ENCODE measurements at places on chromosomes 11 and 22.

GRCh38 chr11:70091638-70092037 is 13.5 kb downstream of the ANO1 start:
- no peak overlapping the region for H3K27ac ChIP-seq
- H3K4me1 ChIP-seq = no peaks in the 10 kb centered on the region
- H3K27me3 ChIP-seq = peaks cover 3% of the 10 kb centered on the region
- no peaks in the 10 kb centered on the region for H3K36me3 ChIP-seq
- no peak for DNase-seq

DNA sequence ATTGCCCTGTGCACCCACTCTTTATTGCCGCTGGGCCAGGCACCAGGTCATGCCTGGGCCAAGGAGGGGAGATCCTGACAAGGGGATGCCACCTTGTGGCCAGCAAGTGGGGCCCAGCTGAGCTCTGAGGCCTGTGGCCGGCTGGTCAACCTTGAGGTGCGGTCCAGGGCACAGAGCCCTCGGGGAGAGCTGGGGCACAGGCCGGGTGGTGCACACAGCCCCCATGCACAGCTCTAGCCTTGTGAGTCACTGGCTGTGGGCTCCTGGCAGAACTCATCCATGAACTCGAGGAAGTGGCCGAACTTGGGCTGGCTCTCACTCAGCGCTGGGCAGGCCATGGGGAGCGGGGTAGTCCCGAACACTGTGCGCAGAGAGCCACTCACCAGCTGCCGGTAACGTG is 94.3 kb downstream of the RNF169 start:
- peaks cover 35% of the 10 kb centered on the region for H3K36me3 ChIP-seq
- no peak overlapping the region for H3K27ac ChIP-seq
- no peaks in the 10 kb centered on the region for H3K27me3 ChIP-seq
- H3K4me3 ChIP-seq = no peak overlapping the region
- peaks cover 4% of the 10 kb centered on the region for H3K4me1 ChIP-seq
- DNase-seq = no peak

DNA sequence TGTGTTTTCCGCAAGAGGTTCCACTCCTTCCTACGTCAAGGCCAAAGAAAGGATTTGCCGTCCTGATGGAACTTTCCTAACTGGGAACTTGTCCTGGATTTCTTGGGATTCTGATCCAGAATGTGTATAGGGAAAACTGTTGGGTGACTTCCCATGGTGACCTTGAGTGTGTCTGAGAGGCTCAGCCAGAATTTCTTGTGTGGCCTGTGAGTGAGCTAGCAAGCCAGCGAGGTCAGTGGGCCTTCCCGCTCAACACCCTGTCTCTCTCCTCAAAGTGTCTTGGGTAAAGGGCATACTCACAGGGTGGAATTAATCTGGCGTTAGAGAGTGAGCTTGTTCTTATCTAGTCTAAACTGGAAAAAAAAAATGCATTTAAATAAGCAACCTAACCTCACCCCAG is 20.4 kb downstream of the ZNRF3 start:
- H3K36me3 ChIP-seq = no peaks in the 10 kb centered on the region
- H3K27ac ChIP-seq = no peak overlapping the region
- peaks cover 12% of the 10 kb centered on the region for H3K4me1 ChIP-seq
- H3K4me3 ChIP-seq = no peak overlapping the region
- no peaks in the 10 kb centered on the region for H3K27me3 ChIP-seq
- DNase-seq = no peak

GRCh38 chr11:46723359-46723680 is 4.3 kb downstream of the F2 start:
- H3K4me3 ChIP-seq = no peak overlapping the region
- no peaks in the 10 kb centered on the region for H3K36me3 ChIP-seq
- no peak overlapping the region for H3K27ac ChIP-seq
- H3K27me3 ChIP-seq = no peaks in the 10 kb centered on the region

DNA sequence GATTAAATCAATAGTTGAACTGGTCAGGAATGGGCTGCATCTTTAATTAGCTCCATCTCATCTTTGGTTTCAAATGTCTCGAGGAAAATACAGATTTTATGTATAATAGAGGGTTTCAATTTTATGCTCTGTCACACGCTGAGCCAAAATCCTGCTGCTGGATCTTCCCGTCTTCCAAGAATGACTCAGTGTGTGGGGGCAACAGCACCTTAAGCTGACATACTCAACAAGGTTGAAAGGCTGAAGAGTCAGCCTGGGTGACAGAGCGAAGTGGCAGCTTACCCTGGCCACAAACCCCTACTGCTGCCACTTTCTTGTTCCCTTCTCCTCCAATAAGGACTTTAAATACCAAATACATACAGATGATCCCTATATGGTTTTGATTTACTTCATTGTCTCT is 9.0 kb upstream of the PCF11 start:
- H3K4me1 ChIP-seq = no peaks in the 10 kb centered on the region
- no peaks in the 10 kb centered on the region for H3K36me3 ChIP-seq
- peaks cover 2% of the 10 kb centered on the region for H3K27me3 ChIP-seq
- no peak overlapping the region for H3K27ac ChIP-seq

DNA sequence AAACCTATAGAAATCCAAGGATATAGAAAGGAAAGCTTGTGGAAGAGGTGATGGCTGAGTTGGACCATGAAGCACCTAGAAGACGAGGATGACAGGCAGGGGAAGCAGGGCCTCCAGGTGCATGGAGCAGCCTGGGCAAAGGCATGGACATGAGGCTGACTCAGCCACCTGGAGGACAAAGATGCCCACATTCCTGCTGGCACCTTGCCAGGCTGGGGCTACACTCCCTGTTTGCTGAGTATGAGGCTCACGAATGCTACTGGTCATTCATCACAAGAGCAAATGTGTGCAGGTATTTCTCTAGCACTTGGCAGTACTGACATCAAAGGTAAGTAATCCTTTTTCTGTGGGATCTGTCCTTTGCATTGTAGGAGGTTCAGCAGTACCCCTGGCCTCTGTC is 7.1 kb upstream of the SCGB2A1 start:
- DNase-seq = no peak
- no peak overlapping the region for H3K27ac ChIP-seq
- H3K4me3 ChIP-seq = no peak overlapping the region
- H3K27me3 ChIP-seq = peaks cover under 1% of the 10 kb centered on the region

DNA sequence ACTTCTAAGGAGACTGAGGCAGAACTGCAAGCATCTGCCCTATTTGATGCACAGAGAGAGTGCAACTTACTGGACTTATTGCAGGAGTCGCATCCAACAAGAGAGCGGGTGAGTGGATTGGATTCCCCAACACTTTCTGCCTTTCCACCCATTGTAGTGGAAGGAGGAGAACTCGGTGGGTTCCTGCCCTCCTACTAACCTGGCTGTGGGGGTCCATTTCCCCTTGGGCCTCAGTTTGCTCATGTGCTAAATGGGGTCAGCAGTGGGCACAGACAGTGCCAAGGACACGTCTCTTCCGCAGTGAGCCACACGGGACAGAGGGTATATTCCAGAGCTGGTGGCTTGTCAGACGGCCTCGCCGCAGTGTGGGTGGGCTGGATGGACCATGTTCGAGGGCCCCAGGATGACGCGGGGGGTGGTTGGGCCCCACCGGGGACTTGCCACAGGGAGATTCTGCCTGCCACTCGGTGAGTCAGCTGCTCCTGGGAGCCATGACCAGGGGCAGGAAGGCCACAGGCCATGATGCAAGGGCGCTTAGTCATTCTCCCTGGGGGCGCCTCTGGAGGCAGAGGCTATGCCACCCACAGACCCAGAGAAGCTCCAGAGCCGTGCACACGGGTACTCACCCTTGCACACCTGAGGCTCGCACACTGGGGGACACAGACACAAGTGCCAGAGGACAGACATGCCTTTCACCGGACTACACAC is 8.2 kb downstream of the ALX4 start:
- H3K4me3 ChIP-seq = no peak overlapping the region
- H3K27me3 ChIP-seq = no peaks in the 10 kb centered on the region
- H3K27ac ChIP-seq = no peak overlapping the region
- H3K4me1 ChIP-seq = peaks cover 3% of the 10 kb centered on the region
- no peak for DNase-seq

- no peak overlapping the region for H3K27ac ChIP-seq
- H3K4me3 ChIP-seq = no peak overlapping the region
- H3K27me3 ChIP-seq = no peaks in the 10 kb centered on the region
- H3K4me1 ChIP-seq = no peaks in the 10 kb centered on the region
- DNase-seq = no peak
- H3K36me3 ChIP-seq = no peaks in the 10 kb centered on the region
These were observed 52.1 kb upstream of the HTATIP2 start for GRCh38 chr11:20311444-20311843.

DNA sequence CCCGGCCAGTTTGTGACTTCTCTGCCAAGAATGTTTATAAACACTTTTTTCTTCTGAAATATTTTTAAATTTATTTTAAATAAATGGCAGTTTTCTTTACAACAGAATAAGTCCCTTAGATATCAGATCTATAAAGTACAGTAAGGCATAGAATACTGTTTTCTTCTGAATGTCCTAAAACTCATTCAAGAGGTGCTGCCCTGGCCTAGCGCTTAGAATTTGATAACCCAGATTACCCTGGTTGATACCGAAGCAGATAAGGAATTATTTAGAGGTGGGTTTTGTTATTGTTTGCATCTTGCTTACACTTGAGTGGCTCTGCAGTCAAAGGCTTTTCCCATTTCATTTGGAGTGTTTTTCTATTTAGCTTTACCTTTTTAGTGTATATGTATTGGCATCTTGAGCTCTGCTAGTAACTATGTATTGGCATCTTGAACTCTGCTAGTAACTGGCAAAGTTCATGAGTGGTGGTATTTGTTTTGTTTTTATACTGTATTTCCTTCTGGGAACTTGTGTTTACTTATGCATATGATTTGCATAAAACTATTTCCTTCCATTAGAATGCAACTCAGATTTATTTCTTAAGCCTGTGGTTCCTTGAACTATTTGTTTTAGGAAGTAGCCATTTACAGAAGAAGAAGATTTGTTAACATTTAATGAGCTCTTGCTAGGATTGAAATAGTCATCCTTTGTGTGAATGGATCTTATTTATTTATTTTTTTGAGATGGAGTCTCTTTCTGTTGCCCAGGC is 1.2 kb downstream of the ACAD8 start:
- H3K27ac ChIP-seq = no peak overlapping the region
- H3K36me3 ChIP-seq = peaks cover 26% of the 10 kb centered on the region
- no peaks in the 10 kb centered on the region for H3K27me3 ChIP-seq
- DNase-seq = no peak
- peaks cover 9% of the 10 kb centered on the region for H3K4me1 ChIP-seq

DNA sequence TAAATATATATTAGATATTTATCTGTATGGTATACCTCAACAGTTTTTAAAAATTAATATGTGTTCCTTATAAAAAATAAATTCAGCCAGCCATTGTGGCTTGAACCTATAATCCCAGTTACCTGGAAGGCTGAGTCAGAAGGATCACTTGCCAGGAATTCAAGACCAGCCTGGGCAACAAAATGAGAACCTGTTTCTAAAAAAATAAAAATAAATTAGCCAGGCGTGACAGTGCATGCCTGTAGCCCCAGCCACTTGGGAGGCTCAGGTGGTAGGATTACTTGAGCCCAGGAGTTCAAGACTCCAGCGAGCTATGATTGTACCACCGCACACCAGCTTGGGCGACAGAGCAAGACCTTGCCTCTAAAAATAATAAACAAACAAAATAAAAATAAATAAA is 54.9 kb downstream of the PHF21A start:
- no peak overlapping the region for H3K27ac ChIP-seq
- H3K4me1 ChIP-seq = no peaks in the 10 kb centered on the region
- peaks cover 9% of the 10 kb centered on the region for H3K36me3 ChIP-seq
- no peak overlapping the region for H3K4me3 ChIP-seq

- no peaks in the 10 kb centered on the region for H3K27me3 ChIP-seq
- H3K4me1 ChIP-seq = no peaks in the 10 kb centered on the region
- H3K36me3 ChIP-seq = no peaks in the 10 kb centered on the region
These were observed 30.4 kb downstream of the FADD start for GRCh38 chr11:70233511-70233934.

DNA sequence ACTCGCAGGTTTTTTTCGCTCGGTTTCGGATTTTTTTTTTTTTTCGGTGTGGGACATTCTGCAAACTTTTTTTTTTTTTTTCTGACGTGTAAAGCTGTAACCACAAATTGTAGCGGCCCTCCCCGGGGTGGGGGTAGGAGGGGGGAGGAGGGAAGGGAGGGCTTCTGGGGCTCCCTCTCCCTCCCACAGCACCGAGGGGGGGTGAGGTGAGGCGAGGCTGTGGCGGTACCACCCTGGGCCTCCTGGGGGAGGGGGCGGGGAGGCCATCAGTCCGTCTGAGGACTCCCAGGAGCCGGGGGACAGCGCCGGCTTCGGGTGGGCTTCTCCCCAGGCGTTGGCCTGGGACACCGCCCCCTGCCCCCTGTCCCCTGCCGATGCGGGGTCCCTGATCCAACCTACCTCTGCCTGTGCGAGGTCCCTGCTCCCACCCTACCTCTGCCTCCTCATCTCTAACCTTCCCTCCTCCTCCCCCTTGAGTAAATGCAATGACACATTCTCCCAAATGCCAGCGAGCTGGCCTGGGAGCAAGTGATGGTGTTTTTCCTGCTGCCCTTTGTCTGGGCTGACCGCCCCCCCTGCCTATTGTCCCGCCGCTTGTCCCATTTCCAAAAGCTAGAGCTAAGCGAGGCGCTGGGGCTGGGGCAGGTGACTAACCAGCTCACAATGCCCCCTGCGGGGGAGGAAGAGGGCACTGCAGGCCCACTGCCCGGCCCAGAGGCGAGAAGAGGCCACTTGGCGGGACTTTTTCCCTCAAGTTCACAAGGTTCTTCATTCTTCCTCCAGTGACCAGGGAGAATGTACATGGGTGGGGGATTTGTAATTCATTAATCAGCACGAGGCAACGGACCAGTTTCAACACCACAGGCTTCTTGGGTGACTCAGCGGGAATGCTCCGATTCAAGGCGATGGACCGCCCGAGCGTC is 511 bp upstream of the CLCF1 start:
- peak overlapping the region; percentile 72 for H3K27ac ChIP-seq
- peak; percentile 75 for DNase-seq
- peaks cover 56% of the 10 kb centered on the region for H3K4me1 ChIP-seq
- H3K27me3 ChIP-seq = no peaks in the 10 kb centered on the region
- no peaks in the 10 kb centered on the region for H3K36me3 ChIP-seq

DNA sequence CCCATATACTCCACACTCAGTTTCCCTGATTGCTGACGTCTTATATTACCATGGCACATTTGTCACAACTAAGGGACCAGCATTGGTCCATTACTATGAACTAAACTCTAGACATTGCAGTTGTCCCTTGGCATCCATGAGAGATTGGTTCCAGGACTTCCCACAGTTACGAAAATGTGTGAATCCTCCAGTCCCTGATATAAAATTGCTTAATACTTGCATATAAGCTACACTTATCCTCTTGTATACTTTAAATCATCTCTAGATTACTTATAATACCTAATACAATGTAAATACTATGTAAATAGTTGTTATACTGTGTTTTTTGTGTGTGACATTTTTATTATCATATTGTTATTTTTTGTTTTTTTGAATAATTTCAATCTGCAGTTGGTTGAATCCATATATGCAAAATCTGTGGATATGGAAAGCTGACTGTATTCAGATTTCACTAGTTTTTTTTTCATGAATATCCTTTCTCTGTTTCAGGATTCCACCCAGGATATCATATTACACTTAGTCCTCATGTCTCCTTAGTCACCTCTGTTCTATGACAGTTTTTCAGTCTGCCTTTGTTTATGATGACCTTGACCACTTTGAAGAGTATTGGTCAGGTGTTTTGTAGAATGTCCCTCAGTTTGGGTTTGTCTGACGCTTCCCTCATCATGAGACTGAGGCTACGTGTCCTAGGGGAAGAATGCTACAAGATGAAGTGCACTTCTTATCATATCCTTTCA is 55.3 kb downstream of the INSC start:
- H3K4me1 ChIP-seq = peaks cover 4% of the 10 kb centered on the region
- no peak overlapping the region for H3K4me3 ChIP-seq
- DNase-seq = no peak
- no peaks in the 10 kb centered on the region for H3K36me3 ChIP-seq
- H3K27ac ChIP-seq = no peak overlapping the region

Measured in common myeloid progenitor, CD34-positive (primary cell).